ENCODE measurements at places on chromosomes 13 and 19.

- DNase-seq = no peak
These were observed 1.1 kb downstream of the EDDM13 start for GRCh38 chr19:56273563-56274117.

- no peak for DNase-seq
These were observed 15.0 kb downstream of the EPS15L1 start for GRCh38 chr19:16456652-16457194.

GRCh38 chr13:109880371-109881346 is 94.3 kb upstream of the IRS2 start:
- no peak for DNase-seq

DNA sequence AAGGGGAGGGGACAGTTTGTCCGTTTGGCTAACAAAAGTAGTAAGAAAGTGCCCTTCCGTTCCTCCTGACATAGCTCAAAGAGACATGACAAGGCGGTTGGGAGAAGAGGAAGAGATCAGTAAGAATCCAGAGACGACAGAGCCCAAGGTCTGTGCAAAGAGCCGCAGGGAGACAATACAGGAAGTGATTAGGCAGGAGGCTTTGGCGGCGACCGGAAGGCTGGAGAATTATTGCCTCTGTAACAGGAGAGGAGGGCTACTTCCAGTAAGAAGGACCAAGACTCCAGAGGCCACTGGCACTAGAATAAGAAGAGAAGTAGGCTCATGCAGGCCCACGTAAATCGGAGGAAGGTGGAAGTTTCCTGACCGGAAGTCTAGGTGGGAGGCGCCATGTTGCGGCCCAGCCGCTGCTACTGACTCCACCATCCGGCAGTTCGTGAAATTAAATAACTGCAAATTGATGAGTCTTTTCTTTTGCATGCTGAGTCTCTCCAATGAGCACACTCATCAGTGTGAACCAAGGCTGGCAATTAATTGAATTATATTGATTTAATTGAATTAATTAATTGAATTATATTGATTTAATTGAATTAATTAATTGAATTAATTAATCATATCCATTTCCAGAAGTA is 9.9 kb downstream of the RFX2 start:
- no peak for DNase-seq

DNA sequence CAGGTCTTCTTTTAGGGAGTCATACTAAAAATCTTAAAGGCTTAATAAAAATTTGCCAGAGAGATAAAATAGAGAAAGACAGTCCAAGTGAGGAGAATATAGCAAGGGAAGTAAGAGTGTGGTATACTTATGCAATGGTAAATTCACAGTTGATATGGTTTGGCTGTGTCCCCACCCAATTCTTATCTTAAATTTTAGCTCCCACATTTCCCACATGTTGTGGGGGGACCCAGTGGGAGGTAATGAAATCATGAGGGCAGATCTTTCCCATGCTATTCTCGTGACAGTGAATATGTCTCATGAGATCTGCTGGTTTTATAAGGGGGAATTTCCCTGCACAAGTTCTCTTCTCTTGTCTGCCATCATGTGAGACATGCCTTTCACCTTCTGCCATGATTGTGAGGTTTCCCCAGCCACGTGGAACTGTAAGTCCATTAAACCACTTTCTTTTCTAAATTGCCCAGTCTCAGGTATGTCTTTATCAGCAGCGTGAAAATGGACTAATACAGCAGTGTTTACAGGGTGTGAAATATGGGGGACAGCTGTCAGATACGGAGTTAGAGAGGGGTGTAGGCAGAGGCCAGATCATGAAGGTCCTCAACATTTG is 115.4 kb downstream of the UGGT2 start:
- DNase-seq = no peak

DNA sequence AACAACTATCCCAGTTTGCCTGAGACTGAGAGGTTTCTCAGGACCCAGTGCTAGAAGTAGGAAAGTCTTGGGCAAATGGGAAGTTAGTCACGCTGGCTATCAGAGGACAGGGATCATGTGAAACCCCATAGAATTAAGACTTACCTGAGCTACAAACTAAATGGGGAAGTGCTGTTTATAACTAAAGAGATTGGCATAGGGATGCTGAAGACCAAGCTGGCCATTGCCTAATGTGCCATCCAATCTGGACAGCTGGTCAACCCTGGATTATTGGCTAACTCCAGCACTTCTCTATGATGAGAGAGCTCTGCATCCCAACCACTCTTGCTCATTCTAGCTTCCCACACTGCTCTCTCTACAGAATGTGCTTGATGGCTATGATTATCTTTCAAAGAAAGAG is 216.1 kb downstream of the TDRD3 start:
- no peak for DNase-seq

DNA sequence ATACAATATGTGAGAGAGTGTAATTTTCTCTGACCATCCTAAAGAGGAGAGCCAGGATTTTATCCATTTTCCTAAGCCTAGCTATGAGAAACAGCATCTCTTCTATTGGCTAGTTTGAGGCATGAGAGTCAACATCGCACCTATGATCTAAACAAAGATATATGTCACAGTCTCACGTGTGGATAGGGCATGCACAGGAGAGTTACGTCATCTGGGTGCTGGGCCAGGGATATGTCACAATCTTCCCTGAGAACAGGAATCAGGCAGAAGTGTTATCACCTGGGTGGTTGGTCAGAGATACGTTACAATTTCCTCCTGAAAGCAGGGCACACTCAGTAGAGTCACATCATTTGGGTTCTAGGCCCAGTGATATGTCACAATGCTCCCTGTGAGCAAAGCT is 53.9 kb upstream of the ZNF730 start:
- no peak for DNase-seq

GRCh38 chr19:43498233-43498842 is 6.2 kb downstream of the PHLDB3 start:
- DNase-seq = no peak

- no peak for DNase-seq
These were observed 19.5 kb downstream of the ZNF557 start for GRCh38 chr19:7088999-7089398.

- DNase-seq = no peak
These were observed 10.2 kb downstream of the PEPD start for GRCh38 chr19:33511346-33511745.

GRCh38 chr13:61151062-61151461 is 264.6 kb downstream of the PCDH20 start:
- DNase-seq = no peak

- peak; percentile 24 for DNase-seq
These were observed 161.7 kb downstream of the KLF12 start for GRCh38 chr13:73972545-73972944.

DNA sequence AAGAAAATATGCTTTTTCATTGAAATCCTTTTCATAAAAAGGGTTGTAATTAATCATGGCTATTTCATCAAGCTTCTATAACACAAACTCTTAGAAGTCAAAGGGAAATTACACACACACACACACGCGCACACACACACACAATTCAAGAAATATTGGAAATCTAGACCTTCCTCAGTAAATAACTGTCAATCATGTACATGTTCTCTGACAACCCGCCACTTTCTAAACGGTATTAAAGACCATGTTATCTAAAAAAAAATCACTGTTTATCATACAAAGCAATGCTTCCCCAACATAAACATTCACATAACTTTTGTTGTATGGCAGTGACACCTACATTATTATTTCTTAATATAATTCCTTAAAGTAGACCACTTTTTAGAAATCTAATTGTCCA is 132.2 kb downstream of the EFNB2 start:
- no peak for DNase-seq

DNA sequence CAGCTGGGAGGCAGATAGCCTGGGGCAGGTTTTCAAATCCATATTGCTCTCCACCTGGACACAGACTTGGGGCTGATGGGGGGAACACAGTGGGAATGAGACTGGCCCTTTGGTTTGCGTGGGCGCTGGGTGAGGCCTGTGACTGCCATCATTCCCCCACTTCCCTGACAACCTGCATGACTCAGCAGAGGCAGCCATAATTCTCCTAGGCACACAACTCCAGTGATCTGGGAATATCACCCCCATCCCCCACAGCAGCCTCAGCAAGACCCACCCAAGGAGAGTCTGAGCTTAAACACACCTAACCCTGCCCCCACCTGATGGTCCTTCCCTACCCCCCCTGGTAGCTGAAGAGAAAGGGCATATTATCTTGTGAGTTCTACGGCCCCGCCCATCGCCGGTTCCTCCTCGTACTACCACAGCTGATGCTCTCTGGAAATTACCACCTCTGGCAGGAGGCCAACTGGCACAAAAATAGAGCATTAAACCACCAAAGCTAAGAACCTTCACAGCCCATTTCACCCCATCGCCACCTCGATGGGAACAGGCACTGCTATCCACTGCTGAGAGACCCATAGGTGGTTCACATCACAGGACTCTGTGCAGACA is 71.0 kb downstream of the RNF17 start:
- peak; percentile 78 for DNase-seq

- no peak for DNase-seq
These were observed 2.4 kb downstream of the METTL21C start for GRCh38 chr13:102692491-102692826.

- DNase-seq = no peak
These were observed 20.8 kb downstream of the KLF2 start for GRCh38 chr19:16345457-16345856.

DNA sequence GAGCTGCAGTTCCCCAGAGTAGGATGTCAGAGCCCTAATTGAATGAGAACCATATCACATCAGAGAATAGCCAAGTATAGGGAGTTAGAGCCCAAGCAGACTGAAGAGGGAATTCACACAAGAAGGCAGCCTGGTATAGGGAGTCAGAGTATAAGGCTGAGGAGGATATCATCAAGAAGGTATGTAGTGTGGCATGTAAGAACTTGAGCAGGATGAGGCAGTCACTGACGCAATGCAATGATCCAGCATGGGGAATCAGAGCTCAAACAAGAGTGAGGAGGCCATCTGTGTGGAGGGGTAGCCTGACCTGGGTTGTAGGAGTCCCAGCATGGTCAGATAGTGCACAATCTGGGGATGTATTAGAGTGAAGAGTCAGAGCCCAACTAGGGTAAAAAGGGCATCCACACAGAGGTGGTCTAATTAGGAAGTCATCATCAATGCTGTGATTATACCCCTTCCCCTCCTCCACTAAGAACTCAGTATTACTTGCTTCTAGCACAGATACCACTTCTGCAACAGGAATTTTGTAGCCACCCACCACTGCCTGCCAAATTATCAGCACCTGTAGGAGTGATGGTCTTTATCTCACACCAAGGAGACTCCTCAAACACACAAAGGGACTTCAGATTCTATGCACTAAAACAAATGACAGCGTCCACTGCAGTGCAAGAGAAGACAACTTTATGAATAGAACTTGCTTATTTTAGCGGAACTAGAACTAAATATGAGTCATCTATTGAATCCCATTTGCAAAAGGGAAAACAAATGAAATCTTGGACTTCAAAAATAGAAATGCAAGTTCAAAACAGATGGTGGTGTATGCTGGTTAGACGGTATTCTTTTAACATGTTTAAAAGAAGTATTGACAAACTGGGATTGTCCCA is 107.2 kb downstream of the FNDC3A start:
- no peak for DNase-seq

GRCh38 chr13:97332742-97333141 is 101.2 kb upstream of the RAP2A start:
- no peak for DNase-seq

- peak; percentile 93 for DNase-seq
These were observed 151.1 kb downstream of the LHFPL6 start for GRCh38 chr13:39451860-39452301.

All from NAMALWA (cell line).